Stimulated activated CD8-positive, alpha-beta memory T cell treated with anti-CD3 and anti-CD28 coated beads, Interleukin-12 subunit alpha, Interleukin-12 subunit beta, amount 100 ng/mL, for 4 hours (primary cell): ENCODE measurements at places on chromosomes 2 and 18.

DNA sequence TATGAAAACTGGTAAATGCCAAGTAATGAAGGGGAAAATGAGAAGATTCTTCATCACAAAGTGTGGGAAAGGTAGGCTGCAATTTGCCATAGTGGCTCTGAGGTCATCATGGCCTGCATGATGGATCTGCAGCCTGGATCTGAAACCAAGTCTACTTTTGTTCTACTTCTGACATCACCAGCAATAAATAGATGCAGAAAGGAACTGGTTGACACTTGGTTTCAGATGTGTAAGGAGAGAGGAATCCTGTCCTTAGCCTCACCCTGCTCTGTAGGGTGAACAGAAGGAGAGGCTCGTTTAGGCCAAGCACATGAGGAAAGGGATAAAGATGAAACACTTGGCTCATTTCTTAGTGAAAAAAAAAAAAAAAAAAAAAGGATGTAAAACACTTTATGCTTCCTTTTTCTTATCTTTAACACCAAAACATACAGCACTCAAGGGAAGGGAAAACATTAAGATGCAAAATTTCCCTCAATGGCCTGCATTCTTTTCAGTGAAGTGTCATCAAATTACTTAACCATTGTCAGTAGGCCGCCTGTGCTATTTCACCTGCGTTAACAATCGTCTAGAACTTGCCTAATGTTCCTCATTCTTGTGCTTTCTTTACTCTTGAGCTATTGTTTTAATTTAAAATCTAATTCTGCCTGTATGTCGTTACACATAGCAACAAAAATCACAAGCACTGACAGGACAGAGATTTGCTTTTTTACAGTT is 3.9 kb downstream of the NEB start:
- DNase-seq: no peak

- no peak for DNase-seq
Observed at GRCh38 chr18:38115201-38115600, 549.6 kb upstream of the CELF4 start.

- DNase-seq: no peak
Observed at GRCh38 chr18:23694637-23695430, 5.6 kb downstream of the LAMA3 start.

GRCh38 chr18:75070625-75071483 is 138.1 kb downstream of the PTGR3 start:
- DNase-seq: peak; percentile 49

GRCh38 chr2:239400596-239401066 is at the start of gene HDAC4:
HDAC4 (minus strand) TSS chr2:239401020; CDS start chr2:239352699, 48,321 bp downstream.
- DNase-seq: no peak

- DNase-seq: no peak
Observed at GRCh38 chr2:168350380-168350779, 103.0 kb upstream of the STK39 start.

DNA sequence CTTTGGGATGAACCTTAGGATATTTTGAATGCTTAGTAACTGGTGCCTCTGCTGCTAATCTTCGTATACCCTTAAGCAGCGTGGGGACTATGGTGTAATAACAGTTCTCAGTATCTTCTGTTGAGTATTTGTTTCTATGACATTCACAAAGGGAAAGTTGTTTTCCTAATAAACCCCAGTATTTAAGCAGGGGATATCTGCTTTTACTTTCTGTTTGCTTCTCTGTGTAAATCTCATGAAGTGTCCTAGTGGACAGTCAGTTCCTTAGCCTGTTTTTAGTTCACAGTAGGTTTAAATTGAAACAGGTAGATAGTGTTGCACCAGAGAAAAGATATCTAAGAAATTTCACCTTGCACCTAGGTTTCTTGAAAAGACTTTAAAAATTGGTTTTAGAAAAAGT is 14.9 kb downstream of the KIAA1328 start:
- no peak for DNase-seq
